ENCODE measurements at places on chromosomes 1 and 21.

GRCh38 chr1:153000294-153000693, 1.3 kb upstream of the SPRR3 start:
- DNase-seq = no peak

- no peak for DNase-seq
Measured at GRCh38 chr1:53766194-53766742, 27.3 kb upstream of the GLIS1 start.

DNA sequence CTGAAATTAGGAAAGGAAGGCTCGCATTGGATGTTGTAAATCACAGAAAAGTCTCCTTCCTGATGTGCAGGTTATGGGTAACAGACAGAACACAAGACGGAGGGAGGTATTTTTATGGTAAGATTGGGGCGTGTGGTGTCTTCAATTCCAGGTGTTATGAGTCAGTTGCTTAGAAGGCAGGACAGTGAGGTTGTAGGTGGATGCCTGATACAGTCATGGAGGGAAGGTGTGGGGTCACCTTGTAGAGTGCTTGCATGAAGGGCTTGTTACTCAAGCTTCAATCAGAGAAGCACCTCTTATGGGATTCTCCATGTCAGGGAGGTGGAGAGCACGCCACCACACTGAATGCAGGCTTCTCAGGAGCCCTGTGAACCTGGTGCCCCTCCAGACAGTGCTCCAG, 63.1 kb downstream of the C1orf21 start:
- DNase-seq = no peak

DNA sequence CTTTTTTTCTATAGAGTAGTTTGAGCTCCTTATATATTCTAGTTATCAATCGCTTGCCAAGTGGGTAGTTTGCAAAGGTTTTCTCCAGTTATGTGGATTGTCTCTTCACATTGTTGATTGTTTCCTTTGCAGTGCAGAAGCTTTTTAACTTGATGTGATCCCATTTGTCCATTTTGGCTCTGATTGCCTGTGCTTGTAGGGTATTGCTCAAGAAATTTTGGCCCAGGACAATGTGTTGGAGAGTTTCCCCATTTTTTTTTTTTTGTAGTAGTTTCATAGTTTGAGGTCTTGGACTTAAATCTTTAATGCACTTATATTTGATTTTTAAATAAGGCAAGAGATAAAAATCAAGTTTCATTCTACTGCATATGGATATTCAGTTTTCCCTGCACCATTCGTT, 774.8 kb upstream of the ADAMTS5 start:
- no peak for DNase-seq

DNA sequence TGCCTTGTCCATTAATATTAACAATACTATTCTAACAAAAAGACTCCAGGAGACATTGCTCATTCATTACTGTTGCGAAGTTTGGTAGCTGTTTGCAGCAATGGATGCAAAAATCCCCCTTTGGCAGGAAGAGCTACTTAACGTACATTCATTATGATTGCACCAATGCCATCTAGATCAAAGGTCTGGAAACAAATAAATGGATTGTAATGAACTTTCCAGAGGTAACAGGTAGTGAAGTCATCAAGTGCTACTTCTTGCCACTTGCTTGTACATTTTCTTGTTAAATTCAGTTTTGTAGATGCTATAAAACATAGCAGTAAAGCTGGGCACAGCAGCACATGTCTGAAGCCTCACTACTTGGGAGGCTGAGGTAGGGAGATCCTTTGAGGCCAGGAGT, 93.9 kb downstream of the DDAH1 start:
- DNase-seq = no peak

DNA sequence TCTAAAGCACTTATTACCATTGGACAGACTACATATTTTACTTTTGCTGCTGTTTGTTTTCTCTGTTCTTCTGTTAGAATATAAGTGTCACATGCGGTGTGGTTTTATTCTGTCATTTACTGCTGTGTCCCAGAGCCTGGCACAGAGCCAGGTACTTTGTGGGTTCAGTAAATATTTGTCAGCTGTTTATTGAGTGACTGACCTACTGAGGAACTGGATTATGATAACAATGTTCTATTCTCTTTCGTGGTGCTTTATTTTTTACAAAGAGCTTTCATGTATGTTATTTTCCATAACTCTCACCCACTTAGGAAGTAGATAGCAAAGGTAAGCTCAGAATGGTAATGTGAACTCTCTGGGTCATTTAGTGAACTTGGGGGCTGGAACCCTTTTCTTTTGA, 118.8 kb downstream of the RWDD3 start:
- DNase-seq = no peak

DNA sequence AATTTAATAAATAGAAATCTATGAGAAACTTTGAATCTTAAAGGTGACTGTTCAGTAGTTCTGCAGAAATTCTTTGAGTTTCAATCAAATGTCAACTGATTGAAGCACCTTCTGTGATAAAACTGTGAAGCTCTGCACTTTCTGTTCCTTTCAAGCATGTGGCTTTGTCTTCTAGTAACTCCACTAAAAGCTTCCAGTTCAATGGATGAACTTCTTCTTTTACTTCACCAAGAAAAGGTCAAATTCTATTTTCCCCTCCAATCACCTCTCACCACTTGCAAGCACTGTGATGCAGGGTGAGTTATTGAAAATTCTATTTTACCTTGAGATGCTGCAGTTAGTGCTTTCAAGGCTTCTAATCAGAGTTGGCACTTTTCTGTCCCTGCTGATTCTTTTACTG, 515.3 kb upstream of the B3GALT2 start:
- DNase-seq = no peak

GRCh38 chr1:235876402-235876841, 9.7 kb upstream of the LYST start:
- no peak for DNase-seq
